Stimulated activated CD4-positive, alpha-beta T cell treated with anti-CD3 and anti-CD28 coated beads, Interleukin-2, amount 100 ng/mL, for 4 hours (primary cell): ENCODE measurements at places on chromosomes 2 and 18.

DNA sequence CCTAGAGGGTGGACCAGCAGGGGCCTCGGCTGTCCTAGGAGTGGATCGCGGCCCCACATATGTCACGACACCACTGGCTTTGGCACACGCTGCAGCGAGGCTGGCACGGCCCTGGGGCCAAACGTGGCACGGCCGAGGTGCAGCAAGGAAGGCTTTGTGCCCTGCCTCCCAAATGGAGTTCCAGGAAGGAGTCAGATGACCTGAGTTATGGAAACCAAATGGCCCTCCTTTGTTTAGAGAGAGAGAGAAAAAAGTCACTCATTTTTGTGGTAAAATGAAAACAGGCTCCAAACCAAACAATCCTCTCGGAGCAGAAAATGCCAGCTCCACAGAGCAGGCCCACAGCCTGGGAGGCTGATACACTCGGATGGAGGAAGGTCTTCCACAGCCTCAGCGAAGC, 105.6 kb downstream of the ANTXR1 start:
- no peak for DNase-seq

- DNase-seq = no peak
Observed at GRCh38 chr2:6310256-6311215, 555.2 kb downstream of the CMPK2 start.

- no peak for DNase-seq
Observed at GRCh38 chr2:192655916-192656315, 461.2 kb upstream of the TMEFF2 start.

DNA sequence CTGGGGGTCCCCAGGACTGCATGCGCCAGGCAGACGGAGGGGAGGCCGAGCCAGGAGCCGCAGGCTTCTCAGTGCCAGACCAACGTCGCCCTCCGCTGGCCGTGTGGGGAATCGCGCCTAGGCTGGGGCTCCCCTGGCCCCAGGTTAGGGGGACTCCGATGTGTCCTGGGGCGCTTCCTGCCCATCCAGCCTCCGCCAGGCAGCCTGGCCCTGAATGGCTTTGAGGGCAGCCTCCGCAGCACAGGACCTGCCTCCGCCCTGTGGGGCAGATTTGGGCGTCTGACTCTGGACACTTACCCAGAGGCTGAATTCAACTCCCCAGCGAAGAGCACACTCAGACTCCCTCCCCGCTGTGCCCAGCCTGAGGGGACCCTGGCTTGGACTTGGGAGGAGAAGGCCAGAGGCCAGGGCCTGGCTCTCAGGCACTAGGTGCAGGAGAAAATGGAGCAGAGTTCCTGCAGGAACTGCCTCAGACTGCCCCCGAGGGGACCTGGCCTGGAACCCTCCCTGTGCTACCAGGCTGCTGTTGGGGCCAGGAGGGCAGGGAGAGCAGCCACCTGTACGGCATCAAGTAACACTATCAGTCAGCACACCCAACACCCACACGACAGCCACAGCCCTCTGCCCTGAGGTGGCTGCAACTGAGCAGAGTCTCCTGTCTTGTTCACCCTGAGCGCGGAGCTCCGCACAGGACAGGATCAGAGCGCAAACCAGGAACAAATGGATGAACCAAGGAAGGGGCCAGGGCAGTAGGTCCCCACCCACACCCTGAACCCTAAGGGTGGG, 597 bp upstream of the TEKT4 start:
- DNase-seq = no peak

DNA sequence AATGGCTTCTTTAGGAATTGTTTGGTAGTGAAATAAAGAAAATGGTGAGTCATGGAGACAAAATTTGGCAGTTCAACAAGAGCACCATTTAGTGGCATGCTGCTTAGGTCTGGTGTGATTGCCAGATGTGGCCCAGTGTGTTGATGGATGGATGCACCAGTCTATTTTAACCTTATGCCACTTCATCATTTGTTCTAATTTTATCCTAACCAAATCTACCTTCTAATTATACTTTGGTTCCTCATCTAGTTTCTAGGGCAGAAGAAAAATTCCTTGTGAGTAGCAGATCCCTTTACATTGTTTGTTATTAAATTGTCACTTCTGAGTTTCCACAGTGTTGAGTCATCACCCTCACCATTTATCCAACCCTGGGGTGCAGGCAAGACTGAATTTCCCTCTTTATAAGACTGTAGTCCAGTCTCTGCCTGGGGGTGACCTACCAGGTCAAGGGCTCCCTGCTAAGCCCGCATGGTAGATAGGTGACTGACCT, 32.5 kb downstream of the NABP1 start:
- DNase-seq = no peak
